Activated T-helper 9 cell treated with anti-CD3 and anti-CD28 coated beads, Interleukin-2, amount 50 U/mL, for 16 hours (primary cell): ENCODE measurements at places on chromosomes 6 and 20.

GRCh38 chr6:73308712-73309534 lies 45.2 kb downstream of the DPPA5 start:
- no peak for DNase-seq

GRCh38 chr20:10696650-10697049 lies 22.9 kb upstream of the JAG1 start:
- no peak for DNase-seq

DNA sequence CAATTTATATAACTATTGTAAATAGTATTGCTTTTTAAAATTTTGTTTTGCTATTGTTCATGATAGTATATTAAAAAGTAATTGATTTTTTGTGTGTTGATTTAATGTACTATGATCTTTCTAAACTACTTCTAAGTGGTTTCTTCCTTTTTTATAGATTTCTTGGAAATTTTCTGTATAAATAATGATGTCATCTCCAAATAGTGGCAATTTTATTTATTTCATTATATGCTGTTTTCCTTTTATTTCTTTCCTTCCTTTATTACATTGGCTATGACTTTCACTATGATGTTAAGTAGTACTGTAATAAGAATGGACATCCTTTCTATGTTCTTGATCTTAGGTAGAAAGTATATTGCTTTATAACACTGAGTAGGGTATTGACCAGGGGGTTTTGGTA lies 451.5 kb upstream of the SPTLC3 start:
- DNase-seq: no peak

DNA sequence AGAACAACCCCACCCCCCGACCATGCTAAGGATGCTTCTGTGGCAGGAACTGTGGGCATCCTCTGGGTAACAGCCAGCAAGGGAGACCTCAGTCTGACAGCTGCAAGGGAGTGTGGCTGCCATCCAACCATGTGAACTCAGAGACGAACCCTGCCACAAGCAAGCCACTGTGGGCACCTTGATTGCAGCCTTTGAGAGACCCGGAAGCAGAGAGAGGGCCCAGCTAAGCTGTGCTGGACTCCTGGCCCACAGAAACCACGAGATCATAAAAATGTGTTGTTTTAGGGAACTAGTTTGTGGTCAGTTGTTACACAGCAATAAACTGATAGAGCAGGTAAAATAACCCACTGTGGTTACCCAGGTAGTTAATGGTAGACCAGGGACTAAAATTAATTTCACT lies 414.6 kb downstream of the CDH26 start:
- DNase-seq: no peak

DNA sequence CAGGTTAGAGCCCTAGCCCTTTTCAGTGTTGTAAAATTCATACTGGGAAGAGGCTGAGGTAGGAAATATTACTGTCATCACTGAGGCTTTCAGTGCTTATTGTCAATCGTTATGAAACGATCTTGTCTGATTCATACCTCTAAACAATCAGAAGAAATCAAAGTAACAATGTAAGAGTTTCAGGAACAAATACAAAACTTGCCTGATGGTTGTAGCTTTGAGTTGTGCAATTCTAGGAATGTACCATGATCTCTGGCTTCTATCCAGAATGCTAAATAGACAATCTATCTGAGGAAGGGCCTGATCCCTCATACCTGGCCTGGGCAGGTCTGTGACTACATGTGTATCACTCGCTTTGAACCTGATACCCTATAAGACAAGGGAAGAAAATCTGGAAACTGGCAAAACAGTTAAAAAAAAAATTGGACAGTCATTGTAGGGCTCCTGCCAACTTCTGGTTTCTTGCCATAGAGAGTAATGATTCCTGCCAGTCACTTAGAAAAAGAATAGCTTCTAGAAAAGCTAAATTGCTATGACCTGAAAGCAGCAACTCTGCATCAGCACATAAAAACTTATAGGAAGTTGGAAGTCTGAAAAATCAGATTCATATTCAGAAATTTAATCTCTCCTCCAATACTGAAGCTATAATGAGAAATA lies 234.7 kb downstream of the BTBD9 start:
- no peak for DNase-seq

DNA sequence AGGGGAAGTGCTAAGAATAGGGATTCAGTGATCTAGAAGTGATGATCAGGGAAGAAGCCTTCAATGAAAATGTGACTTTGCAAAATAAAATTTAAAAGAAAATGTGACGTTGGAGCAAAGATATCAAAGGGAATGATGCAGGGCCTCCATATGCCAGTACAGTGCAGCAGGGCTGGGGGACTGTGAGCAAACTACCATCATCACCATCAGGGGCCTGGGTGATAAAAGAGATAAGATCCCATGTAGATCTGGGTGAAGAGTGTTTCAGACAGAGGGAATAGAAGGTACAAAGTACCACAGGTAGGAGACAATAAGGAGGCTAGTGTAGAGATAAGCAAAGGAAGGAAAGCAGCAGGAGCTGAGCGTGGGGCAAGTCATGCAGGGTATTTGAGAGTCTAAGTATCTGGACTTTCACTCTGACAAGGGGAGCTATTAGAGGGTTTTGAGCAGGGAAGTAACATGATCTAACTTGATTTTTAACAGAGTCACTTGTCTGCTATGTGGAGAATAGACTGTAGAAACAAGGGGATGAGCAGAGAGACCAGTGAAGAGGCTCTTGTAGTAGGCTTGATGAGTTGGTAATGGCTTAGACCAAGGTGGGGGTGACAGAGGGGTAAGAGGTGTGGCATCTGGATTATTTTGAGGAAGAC lies 295.6 kb downstream of the ZFAND3 start:
- no peak for DNase-seq
